ENCODE measurements at places on chromosomes 5 and 9.
A peak's percentile ranks its signal among the peaks of the same experiment; 100 is the strongest.

DNA sequence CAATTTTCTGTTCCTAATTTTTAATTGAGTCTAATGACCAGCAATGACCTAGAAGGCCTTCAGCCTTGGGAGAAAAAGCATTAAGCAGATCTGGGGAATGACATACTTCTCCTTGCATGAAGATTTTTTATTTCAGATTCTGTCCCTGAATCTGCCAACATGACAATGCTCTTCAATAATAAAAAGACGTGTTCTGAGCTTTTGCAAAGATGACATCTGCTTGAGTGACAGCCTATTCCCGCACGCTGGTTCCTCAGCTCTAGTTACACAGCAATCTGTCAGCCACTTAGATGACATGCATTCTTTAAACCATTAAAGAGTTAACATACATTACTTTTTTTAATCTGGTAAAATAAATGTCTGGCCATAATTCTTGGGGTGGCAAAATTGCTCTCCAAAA, 129.3 kb upstream of the CDH6 start:
- DNase-seq: no peak

DNA sequence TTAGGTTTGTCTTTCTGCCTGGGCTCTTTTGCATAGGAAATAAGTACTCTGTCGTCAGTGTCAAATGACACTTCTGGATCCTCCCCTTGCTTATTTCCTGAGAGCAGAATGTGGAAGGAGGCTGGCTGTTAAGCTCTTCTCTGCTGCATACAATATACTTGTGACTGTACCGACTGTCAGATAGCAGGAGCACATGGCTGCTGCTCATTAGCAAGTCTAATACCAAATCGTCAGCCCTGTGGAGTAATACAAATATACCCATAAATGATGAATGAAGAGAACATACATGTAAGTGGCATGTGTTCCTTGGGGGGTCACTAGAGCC, at the start of gene GPR151:
TSS of gene GPR151 (minus strand) at position 40 of the 325 bp plus-strand sequence. CDS start 77 bp downstream, outside the sequence.
- DNase-seq: peak; percentile 3

- peak; percentile 32 for DNase-seq
Measured at GRCh38 chr5:24141046-24141445, 503.7 kb downstream of the CDH10 start.

DNA sequence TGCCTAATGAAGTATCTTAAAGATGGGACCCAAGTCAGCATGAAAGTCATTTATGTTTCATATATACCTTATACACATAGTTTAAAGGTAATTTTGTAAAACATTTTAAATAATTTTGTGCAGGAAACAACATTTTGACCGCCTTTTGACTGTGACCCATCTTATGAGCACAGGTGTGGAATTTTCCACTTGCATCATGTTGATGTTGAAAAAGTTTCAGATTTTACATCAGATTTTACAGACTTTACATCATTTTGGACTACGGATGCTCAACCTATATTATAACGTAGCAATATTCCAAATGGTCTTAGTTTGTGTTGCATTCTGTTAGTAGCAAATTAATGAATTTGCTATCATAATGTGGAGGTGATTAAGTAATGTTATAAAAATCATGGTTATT, 21.7 kb upstream of the FAM120AOS start:
- no peak for DNase-seq

- no peak for DNase-seq
Measured at GRCh38 chr9:91705386-91705785, 244.6 kb downstream of the ROR2 start.

GRCh38 chr5:52895075-52895474, 94.1 kb upstream of the ITGA2 start:
- no peak for DNase-seq

GRCh38 chr5:124156415-124156996, 589.9 kb downstream of the ZNF608 start:
- peak; percentile 28 for DNase-seq

DNA sequence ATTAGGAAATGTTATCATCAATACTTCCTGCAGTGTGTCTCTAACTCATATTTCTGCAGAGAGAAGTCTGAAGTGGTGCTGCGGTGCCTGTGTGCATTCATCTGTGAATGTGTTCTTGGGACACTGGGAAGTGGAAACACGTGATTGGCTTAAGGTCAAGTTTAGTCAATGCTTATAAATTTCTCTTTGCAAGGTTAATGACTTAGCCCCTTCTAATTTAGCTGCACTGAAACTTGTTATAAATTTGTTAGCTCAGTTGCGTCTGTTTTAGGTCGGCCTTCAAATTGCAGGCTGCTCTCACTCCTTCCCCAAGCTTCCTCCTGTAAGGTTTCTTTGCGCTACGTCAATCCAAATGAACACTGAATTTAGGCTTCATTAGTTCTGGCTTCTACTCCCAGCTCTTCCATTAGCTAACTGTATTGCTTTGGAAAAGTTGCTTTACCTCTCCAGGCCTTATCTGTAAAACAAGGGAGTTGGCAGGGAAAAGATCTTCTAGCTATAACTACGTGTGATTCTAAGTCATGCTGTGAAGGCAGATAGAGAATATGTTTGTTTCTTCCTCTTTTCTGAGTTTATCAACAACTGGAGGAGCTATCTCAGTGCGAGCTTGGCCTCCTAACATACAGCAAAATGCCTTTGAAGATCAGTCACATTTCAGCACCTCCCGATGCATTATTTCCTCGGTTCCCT, 341.8 kb downstream of the NFIB start:
- DNase-seq: no peak

- no peak for DNase-seq
Measured at GRCh38 chr9:129341987-129342348, 163.9 kb upstream of the IER5L start.

- peak; percentile 32 for DNase-seq
Measured at GRCh38 chr5:139660105-139660922, 12.2 kb downstream of the CXXC5 start.

DNA sequence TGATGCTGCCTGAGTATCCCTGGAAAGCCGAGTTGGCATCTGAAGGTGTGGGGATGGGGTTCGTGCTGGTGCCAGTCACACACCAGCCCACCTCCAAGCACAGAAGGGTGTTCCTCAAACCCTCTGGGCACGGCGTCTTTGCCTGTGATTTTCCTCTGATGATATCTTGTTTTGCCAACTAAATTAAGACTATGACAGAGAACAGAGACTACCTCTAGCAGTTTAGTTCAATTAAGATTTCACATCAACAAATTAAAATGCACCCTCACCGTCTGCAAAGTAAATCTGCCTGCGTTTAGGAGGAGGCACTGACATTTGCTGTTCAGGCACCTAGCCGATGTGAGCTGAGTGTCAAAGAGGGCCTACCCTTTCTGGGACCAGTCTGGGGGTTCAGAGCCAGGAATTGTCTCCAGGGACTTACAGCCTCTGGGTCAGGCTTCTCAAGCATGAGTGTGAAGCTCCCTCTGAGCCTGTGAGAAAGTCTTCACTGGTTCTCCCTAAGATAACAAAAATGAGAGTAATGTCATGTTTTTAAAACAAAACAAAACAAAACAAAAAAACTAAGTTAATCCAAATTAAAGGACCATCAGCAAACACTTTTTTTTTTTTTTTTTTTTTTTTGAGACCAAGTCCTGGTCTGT, 55.4 kb upstream of the CTNNA1 start:
- DNase-seq: no peak

DNA sequence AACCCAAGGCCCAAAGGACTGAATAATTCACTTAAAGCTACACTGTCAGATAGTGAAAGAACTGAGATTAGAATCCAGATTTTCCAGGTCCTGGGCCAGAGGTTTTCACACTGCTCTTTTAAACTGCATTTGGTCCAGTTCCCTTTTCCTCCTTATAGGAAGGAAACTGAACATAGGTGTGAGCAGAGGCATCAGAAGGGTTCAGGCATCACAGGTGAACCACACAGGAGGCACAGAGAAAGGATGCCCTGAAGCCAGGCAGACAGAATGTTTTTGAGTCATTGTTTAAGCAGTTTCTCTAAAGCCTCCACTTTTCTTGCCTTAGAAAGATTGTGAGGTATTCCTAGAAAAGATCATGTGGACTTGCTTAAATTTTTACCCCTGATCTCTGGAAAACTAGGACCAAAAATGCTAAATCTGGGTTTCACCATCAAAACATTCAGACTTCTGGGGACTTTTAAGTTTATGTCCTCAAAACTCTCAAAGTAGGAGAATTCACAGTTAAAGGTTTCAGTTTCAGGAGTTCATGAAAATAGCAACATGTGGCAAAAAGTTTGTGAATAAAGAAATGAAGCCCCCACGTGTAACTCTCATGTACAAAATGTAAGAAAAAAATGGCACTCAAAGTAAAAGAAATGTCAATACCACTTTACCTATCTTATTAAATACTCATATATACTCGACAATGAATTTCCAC, 386.1 kb downstream of the NTRK2 start:
- no peak for DNase-seq

DNA sequence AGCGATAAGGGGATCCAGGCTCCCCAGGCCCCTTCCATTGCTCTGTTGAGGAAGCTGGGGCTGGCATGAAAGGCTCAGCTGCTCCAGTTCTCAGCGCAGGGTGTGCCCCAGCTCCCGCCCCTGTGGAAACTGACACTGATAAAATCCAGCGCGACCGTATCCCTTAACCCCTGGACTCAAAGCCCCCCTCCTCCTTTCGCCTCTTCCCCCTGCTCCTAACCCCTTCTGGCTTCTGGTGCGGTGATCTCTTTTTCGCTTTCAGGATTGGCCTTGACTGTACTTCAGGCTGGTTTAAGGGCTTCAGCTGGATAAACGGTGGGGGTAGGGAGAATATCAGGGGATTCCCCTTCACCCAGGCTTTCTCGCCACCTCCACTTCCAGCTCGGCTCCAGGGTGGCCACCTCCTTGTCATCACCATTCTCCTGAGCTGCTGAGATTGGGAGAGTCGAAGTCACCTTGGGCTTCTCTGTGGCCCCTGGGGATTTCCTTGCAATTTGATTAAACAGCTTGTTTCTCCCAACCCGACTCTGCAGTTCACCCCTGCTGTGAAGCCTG, 843 bp downstream of the BSPRY start:
- no peak for DNase-seq

- DNase-seq: peak; percentile 83
Measured at GRCh38 chr5:55440188-55440646, 94.5 kb downstream of the PLPP1 start.

- DNase-seq: peak; percentile 84
Measured at GRCh38 chr5:139747583-139748504, 47.8 kb upstream of the PSD2 start.

DNA sequence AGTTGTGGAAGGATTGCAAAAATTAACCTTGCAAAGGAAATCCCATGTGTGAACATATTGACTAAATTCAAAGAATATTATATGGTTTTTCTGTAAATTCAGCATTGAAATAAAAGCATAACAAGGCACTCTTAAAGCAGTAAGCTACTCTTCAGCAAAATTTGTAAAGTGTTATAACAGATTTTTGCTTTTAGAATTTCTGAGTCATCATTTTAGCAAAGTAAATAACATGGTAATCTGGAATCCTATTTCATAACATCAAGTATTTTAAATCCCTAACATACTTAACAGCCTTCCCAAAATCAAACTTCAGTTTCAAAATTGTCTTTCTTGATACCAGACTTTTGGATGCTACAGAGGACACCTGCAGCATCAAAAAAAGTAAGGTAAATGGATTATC, 436.0 kb upstream of the CDH9 start:
- no peak for DNase-seq

GRCh38 chr9:81538890-81539289, 150.5 kb downstream of the TLE1 start:
- DNase-seq: no peak

- no peak for DNase-seq
Measured at GRCh38 chr9:87655731-87656130, 70.2 kb upstream of the CTSL start.

GRCh38 chr9:91255327-91255726, 106.4 kb downstream of the AUH start:
- peak; percentile 72 for DNase-seq

GRCh38 chr9:7273575-7273974, 515.8 kb downstream of the KDM4C start:
- DNase-seq: peak; percentile 53

DNA sequence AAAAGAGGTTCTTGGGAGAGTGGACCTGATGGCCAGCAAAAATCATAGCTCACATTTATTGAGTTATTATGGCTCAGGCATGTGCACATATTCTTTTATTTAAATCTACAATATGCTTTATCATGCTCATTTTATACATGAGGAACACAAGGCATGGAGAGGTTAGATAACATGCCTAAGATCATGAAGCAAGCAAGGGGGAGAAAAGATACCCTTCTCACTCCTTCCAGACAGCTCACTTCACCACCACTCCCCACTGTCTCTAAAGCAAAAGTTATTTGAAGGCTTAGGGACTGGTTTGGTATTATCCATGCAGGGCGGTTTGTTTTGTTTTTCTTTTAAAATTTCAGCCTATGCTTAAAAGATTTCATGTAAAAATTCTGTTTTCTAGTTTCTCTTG, 59.0 kb upstream of the PDE8B start:
- DNase-seq: no peak

- DNase-seq: peak; percentile 88
Measured at GRCh38 chr5:143341807-143342570, 61.5 kb downstream of the NR3C1 start.

DNA sequence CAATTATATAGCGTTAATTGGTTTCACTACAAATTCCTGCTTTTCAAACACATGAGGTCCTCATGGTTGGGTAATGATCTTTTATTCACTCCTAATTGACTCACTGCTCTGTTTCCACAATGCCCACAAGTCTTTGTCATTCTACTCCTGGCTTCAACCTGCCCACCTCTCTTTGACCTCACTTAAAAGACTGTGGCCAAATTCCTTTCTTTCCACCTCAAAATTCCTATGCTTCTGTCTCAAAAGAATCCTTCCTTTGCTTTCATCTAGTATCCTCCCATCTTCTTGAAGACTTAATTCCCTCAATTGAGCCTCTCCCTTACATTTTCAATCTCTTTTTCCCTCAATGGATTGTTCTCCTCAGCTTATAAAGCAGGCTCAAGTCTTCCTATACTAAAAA, 4.9 kb downstream of the APBA1 start:
- DNase-seq: no peak

- no peak for DNase-seq
Measured at GRCh38 chr5:61234019-61234418, 71.8 kb upstream of the SMIM15 start.

DNA sequence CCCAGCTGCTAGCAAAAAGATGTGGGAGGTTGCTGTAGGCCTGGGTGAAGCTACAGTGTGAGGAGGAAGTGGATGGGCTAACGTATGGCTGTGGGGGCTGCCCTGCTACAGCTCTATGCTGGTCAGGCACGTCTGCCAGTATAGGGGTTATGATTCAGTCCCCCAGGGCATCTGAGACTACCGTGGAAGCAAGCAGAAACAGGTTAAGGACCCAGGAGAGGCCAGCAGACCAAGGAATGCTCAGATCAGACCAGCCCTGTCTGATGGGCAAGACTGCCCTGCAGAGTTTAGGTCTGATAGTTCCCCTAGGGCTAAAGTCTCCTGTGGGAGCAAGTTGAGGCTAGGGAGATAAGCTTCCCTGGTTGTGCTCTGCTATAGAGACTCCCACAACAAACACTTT, 416.1 kb upstream of the CTNND2 start:
- DNase-seq: no peak

DNA sequence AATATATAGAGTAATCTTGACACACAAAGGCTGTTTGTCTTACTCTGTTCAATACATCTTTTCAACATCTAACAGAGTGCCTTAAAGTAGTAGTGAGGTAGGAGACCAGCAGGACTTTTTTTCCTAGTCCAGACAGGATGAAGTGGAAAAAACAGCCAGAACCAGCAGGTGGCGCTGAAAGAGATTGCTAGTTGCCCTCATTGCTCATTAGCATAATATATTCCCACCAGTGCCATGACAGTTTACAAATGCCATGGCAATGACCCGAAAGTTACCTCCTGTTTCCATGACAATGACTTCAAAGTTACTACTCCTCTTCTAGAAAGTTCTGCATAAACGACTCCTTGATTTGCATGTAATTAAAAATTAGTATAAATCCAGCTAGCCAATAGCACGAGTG, 387.4 kb downstream of the ACTL7B start:
- peak; percentile 59 for DNase-seq
